ENCODE measurements at places on chromosomes 6 and 20. TPM values are rescaled to one million over a fixed set of nuclear protein-coding genes. Genes with fewer than 3 reads are reported as not detected.

The COL9A1 gene
- total RNA-seq: not detected

The MAS1 gene
- not detected for total RNA-seq

The ARHGAP40 gene
- total RNA-seq: not detected

The IL17A gene
- total RNA-seq: not detected

The ZBTB9 gene
- total RNA-seq: 12.4 TPM

The PRKN gene
- not detected for total RNA-seq

The NEDD9 gene
- 67.2 TPM for total RNA-seq

The SLC22A2 gene
- 0.06 TPM for total RNA-seq

The TSPO2 gene
- not detected for total RNA-seq

The RGS17 gene
- 7.3 TPM for total RNA-seq

The FERMT1 gene
- 14.4 TPM for total RNA-seq

The PHIP gene
- total RNA-seq: 3.1 TPM

The KIF6 gene
- 0.18 TPM for total RNA-seq

The RNF8 gene
- 27.3 TPM for total RNA-seq

The RHAG gene
- not detected for total RNA-seq

The HLA-DPB1 gene
- not detected for total RNA-seq

The CLVS2 gene
- total RNA-seq: 0.15 TPM

The FAM83C gene
- 0.09 TPM for total RNA-seq

The EDN3 gene
- 2.7 TPM for total RNA-seq

The SLC17A3 gene
- 0.86 TPM for total RNA-seq

The CDH26 gene
- 0.13 TPM for total RNA-seq

The NKAIN4 gene
- total RNA-seq: 4.0 TPM

The CNR1 gene
- total RNA-seq: 2.0 TPM

The ACOT13 gene
- 19.3 TPM for total RNA-seq

The DLL1 gene
- 0.18 TPM for total RNA-seq

The TSHZ2 gene
- not detected for total RNA-seq

The CCR6 gene
- not detected for total RNA-seq

The RALGAPA2 gene
- total RNA-seq: 2.0 TPM

The HLA-DOA gene
- total RNA-seq: 0.09 TPM

The SMLR1 gene
- total RNA-seq: not detected

The SLC22A7 gene
- not detected for total RNA-seq

The MEP1A gene
- total RNA-seq: not detected

The ACTL10 gene
- total RNA-seq: not detected

The PRDM1 gene
- 5.4 TPM for total RNA-seq

The FRMD1 gene
- 0.05 TPM for total RNA-seq

The GPSM3 gene
- 0.36 TPM for total RNA-seq

The OTOR gene
- not detected for total RNA-seq

The SRMS gene
- total RNA-seq: 0.14 TPM

The AGPAT4 gene
- 5.4 TPM for total RNA-seq

The DBNDD2 gene
- 23.8 TPM for total RNA-seq

The PSORS1C2 gene
- not detected for total RNA-seq

The KCNQ5 gene
- total RNA-seq: 1.4 TPM

The HCRTR2 gene
- total RNA-seq: not detected

The EBF4 gene
- total RNA-seq: 2.1 TPM

The RNF39 gene
- not detected for total RNA-seq

The NOX3 gene
- not detected for total RNA-seq

The HMGN4 gene
- 85.0 TPM for total RNA-seq
